Fibroblast of mammary gland (primary cell): ENCODE measurements at places on chromosomes 1 and 21.

GRCh38 chr1:20178634-20179370, 7.1 kb upstream of the UBXN10 start:
- DNase-seq: no peak

GRCh38 chr1:181319907-181320306, 163.4 kb upstream of the CACNA1E start:
- peak; percentile 19 for DNase-seq

DNA sequence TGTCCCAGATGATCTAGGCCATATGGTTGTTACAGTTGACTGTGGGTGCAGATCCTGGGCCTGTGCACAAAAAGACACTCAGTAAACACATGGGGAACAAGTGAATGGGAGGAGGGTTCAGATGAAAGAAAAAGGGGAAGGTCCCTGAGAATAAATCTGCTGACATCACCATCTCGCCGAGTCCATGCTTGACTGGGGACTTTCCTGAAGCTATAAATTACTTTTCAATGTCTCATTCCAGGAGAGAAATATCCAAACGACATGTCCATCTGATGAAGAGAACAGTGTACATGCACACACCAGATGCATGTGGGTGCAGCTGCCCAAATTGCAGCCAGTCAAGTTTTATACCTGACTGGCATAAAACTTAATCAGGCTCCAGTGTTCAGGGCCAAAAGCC, 109.0 kb downstream of the HIVEP3 start:
- no peak for DNase-seq

DNA sequence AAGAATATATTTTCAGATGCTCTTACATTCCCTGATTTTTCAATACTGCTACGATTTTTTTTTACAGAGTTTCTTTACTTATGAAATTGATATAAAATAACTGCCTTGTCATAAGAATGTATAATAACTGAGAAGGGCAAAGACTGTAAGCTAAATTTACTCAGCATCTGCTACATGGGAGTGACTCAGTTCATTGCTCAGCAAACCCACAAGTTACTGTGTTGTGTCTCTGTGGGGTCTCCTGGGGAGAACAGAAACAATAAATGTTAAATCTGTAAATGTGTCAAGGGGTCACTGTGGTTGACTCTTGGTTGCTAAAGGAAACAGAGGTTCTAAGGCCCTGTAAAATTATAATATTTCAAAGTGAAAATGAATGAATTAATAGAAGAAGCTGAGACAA, 210.3 kb upstream of the CACYBP start:
- DNase-seq: peak; percentile 89

GRCh38 chr1:38340409-38340808, 293.8 kb upstream of the POU3F1 start:
- DNase-seq: no peak

- no peak for DNase-seq
These were observed 16.6 kb downstream of the NOC2L start for GRCh38 chr1:942411-942821.

DNA sequence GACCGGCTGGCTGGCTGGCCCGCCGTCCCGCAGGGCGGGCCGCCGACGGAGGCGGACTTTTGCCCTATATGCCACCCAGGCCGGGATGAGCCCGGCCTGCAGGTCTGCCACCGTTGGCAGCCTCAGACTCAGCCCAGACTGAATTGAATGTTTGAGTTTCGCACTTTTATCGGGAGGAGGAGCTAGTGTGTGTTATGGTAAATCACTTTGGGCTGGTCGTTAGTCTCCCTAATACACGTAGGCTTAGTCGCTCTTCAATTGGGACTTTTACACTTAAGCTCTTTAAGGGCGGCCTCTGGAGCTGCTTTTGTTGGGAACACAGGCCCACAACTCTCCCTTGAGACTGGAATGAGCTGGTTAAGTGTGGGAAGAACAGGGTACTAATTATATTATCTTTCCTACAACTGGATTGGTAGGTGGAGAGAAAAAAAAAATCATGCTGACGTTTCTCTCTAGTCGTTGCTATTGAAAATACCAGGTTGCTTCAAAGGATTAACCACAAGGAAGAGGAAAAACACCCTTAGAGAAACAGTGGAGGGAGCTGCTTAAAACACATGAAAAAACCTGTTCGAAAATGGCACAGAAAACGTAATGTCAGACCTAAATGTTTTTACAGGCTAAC, 1.4 kb upstream of the IRF2BP2 start:
- peak; percentile 91 for DNase-seq

GRCh38 chr1:51299185-51299885, 31.0 kb downstream of the TTC39A start:
- no peak for DNase-seq

GRCh38 chr21:41695513-41695912, 71.3 kb downstream of the RIPK4 start:
- DNase-seq: no peak

- peak; percentile 98 for DNase-seq
These were observed 221.2 kb downstream of the FMN2 start for GRCh38 chr1:240312872-240313271.

DNA sequence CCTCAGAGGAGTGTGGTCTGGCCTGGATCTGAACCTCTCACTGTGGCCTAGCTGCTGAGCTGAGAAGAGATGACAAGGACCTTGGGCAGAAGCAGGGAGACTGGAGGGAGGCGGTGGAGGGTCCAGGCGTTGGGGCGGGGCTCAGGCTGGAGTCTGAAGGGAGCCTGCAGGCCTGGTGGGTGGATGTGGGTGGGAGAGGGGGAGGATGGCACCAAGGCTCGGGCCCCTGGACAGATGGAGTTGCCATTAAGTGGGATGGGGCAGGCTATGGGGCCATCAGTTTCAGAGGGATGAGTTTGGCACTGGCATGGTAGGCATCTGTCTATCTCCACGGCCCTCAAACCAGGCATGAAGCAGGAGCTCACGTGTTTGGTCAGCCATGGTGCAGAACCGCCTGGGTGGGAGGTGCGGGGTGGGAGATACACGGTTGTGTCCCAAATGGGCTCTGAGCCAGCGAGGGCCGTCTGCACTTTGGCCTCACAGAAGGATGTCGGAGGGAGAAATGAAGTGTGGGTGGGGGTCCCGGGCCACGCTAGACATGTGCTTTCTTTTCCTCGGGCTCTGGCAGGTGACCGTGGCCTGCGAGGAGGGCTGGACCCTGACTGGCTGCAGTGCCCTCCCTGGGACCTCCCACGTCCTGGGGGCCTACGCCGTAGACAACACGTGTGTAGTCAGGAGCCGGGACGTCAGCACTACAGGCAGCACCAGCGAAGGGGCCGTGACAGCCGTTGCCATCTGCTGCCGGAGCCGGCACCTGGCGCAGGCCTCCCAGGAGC, 23.6 kb downstream of the PCSK9 start:
- no peak for DNase-seq

GRCh38 chr1:29171089-29171488, 10.6 kb downstream of the SRSF4 start:
- DNase-seq: peak; percentile 71

DNA sequence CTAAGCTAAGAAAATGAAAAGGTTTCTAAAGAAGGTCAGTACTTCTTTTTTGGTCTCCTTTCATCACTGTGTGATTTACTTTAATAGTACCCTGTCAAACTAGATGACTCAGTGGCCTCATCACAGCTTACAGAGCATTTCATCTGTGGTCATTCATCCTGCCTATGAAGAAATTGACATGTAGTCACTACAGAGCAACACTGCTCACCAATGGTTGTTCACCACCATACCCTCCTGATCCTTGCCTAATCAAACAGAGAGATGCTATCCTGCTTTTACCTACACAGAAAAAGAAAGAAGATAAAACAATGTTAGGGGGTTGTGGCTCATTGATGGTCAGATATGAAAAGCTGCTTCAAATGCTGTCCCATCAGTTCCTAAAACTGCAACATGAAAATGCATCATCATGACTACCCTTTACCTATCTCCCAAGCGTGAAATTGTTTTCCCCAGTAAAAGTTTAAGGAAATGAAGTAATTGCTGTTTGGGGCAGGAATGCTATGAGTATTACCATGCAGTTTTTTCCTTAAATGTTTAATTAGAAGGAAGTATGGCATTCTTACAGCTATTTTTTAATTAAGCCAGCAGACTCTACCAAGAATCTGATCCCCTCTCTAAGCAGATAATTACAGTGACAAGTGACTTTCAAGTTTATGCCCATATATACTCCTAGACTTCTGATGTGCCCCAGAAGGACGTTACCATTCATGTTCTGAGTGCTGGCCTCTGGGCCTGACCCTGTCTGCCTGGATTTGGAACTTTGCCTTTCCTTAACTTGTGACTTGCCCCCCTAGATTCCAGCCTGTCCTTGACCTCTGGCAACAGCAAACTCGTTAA, 46.1 kb upstream of the FBXO28 start:
- DNase-seq: peak; percentile 88

DNA sequence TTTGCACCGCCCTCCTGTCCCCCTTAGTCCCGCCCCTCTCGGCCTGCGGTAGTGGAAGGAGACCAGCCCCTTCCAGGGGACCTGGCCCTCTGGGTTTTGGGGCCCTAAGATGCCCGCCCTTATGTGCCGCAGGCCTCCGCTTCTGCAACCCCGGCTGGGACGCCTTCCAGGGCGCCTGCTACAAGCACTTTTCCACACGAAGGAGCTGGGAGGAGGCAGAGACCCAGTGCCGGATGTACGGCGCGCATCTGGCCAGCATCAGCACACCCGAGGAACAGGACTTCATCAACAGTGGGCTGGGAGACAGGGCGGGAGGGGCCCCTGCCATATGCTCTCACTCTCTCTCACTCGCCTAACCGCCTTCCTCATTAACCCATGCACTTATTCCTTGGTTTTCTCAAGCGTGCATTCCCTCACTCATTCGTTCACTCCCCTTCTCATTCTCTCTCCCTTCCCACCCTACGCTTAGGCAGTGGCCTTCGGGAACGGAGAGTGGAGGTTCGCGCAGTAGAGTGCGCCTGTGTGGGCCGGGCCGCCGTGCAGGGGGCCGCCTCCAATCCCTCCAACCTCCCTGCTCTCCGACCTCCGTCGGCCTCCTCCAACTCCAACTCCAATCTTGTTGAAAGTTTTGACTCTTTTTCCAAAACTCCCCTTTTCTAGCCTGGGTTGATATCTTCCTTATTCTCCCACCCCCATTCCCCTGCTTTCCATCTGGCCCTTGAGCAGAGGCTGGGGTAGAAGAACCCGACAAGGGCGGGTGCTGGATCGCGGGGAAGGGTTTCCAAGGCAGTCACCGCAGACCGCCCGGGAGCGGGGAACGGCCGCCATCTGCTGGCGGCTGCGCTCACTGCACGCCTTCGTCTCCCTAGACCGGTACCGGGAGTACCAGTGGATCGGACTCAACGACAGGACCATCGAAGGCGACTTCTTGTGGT, 15.2 kb downstream of the BCAN start:
- DNase-seq: peak; percentile 57

DNA sequence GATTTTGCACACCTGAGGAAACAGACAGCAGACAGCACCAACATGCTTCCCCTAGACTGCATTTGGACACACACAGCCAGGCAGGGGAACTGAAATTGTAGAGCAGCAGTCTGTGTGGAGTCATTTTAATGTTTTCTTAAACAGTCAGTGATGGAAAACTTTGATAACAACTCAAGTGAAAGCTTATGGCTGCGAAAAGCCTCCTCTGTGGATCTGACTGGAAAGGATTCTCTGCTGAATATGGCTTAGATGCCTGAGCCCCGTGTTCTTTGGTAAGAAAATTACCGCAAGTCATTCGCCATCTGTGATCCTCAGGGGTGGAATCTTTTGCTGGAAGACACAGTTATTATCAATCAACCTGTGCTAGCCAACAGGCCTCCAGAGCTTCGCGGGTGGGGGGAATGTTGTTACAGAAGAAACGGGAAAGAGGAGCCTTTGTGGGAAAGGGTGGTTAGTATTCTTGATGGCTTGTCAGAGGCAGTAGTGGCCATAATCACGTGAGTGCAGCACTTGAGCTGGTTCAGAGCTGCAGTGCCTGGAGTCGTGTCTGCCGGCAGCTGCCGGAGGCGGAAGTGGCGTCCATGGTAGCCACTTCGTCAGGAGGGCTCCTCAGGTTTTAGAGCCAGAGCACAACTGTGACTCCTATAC, 204.7 kb downstream of the ST6GALNAC3 start:
- no peak for DNase-seq

DNA sequence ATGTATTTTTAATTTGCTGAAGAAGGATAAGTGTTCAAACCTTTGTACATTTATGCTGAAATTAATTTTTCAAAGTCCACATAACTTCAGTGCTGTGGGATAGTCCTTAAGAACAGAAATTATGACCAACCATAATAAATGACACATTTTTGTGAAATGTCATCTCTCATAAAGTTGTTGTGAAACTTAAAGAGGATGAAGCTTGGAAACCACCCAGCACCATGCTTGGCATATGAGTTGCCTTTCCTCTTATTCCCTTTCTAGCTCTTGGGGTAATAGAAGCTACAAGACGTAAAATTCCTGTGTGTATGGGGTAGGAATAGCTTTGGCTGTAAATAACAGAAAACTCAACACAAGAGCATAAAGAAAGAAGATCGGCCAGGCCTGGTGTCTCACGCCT, 18.9 kb upstream of the USP24 start:
- peak; percentile 42 for DNase-seq

DNA sequence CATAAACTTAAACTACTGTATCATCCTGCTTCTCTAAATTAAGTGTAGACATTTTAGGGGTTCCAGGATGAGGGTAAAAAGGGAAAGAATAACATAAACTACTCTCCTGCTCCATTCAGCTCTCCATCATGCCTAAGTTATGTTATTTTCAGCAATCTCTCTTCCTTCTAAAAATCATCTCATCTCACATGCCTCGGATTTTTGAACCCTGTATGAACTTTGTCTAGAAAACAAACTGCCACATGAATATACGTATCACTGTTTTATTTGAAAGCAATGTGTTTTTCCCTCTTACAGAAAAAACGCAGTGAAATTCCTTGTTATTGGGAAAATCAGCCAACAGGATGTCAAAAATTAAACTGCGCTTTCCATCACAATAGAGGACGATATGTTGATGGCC, 32.6 kb downstream of the ZBED6 start:
- DNase-seq: no peak

DNA sequence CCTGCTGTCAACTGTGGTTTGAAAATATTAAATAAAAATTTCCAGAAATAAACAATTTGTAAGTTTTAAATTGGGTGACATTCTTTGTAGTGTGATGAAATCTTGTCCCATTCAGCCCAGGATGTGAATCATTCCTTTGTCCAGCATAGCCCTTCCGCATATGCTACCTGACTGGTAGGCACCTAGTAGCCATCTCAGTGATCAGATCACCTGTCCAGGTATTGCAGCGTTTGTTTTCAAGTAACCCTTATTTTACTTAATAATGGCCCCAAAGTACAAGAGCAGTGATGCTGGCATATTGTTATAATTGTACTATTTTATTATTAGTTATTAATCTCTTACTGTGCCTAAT, 351.6 kb upstream of the B3GALT2 start:
- DNase-seq: no peak
